Stimulated activated CD4-positive, alpha-beta T cell treated with anti-CD3 and anti-CD28 coated beads, Interleukin-1b, Interleukin-23, amount 100 ng/mL, for 1 hour (primary cell): ENCODE measurements at places on chromosomes 5 and 9.

- DNase-seq: no peak
Observed at GRCh38 chr5:22754155-22754554, 99.0 kb downstream of the CDH12 start.

GRCh38 chr9:87855061-87855460 lies 27.6 kb upstream of the SPATA31E1 start:
- DNase-seq: no peak

- DNase-seq: no peak
Observed at GRCh38 chr9:117414220-117414905, 494 bp downstream of the ASTN2 start.

GRCh38 chr5:179777909-179778308 lies 15.9 kb upstream of the LTC4S start:
- no peak for DNase-seq

GRCh38 chr9:28718226-28718625 lies 1144.9 kb upstream of the C9orf72 start:
- no peak for DNase-seq

DNA sequence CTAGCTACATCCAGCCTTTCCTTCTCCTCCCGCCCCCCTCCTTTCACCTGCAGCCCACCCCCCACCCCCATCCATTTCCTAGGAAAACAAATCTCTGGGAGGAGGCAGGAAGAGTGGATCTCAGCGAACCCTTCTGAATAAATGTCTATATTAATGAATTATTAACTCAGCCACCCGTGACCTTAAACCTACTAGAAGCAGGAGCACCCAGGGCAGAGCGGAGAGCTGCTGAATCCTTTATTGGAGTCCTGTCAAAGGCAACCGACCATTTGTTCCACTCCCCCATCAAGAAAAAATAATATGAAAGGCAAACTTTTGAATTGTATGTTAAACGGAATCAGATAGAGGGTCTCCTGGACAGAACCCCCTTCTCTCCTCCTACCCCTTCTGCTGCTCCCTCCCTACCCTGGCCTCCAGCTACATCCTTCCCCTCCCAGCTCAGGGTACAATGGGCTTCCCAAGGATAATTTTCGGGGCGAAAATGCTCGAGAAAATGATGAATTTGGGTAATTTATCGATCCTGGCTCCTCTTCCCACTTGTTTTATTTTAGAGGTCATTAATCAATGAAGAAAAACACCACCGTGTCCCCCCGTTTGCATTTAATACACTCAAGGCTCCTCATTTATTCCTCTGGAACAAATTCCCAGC lies 3.3 kb upstream of the PRDM6 start:
- DNase-seq: no peak

DNA sequence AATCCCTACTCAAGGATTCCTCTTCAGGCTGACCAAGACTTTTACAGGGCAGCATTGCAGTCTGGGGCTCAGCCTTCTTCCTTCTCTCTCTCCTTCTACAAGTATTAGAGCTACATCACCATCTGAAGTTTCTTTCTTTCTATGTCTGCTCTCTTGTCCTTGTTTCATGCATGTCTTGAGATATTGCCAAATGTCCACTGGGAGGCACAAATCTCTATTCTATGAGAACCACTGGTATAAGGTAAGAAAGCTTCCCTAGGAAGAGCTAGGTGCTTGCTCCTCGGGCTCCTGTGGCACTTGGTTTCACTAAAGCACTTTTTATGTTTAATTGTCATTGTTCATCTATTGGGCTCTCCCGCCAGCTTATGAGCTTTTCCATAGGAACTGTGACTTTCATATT lies 289.2 kb upstream of the PCSK5 start:
- DNase-seq: no peak

DNA sequence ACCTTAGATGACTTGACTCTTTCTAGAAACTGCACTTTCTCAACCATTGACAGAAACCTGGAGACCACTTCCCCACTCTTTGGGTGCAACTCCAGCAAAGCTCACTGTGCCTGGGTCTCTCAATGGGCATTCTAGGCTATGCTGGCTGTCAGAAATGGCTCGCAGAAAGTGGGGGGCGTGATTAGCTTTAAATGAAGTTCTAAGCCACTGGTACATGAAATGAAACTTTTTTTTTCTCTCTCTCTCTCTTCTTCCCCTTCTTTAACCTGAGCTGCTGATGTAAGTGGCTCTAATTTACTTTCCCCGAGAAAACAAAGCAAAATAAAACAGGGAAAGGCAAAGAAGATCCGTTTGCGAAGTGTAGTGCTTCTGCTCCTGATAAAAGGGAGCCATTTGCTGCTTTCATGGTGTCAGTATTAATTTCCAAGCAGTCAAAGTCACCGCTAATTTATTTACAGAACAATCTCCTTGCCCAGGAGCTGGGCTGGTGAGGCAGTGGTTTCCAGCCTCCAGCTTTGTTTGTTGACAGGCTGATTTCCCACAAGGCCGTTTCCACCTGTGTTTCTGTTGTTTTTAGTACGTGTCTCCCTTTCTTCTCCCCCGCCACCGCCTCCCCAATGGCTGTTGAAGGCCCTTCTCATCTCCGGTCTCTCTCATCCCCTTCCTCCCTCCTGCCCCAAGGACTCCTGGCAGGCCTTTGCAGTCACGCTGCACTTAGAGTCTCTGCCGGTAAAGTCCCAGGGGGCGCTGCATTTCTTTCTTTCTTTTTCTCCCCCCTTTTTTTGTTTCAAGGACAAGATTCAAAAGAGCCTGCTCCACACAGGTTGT lies 422.9 kb downstream of the EBF1 start:
- DNase-seq: no peak

GRCh38 chr9:98002808-98003207 lies 19.7 kb downstream of the ANP32B start:
- no peak for DNase-seq

DNA sequence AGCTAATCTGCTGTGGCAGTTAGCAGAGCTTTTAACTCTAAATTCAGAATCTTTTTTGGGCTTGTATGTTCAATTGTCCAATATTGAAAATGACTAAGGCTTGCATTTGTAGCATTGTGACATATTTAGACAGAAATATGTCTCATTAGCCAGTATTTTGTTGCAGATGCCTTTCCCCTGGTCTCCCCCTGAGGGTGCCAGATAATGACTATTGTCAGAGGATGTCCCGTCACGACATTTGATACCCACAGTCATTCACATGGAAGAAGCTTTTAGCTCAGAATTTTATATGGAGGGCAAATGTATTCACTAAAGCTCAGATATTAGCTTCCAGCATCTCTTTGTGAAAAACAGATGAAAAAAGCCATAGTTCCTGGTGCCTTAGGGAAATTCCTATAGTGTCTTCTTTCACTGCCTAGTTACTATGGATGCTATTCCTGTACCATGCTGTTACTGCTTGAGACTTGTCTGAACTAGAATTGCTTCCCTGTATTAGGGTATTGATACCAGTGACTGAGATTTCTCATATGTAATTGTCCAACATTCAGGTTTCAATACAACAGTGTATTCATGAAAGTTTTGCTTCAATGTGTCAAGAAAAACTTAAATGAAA lies 96.2 kb downstream of the CCDC192 start:
- no peak for DNase-seq

DNA sequence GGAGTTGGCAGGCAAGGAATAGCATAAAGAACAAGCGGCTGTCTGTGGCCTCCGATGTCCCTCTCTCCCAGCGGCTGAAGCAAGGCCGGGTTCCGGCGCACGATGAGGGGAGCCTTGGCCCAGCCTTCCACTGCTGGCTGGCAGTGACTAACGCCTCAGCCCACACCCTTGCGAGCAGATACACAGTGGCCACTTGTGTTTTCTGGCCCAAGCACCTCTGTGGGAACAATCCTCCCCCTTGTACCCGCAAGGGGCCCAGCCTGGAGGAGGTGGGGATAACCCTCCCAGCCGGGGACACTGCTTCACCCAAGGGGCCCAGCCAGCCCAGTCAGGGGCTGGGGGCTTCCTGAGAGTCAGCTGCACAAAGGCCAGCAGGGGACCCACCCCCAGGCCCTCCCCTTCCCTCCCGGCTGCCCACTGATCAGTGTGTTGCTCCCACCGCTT lies 23.2 kb downstream of the STK10 start:
- DNase-seq: no peak

DNA sequence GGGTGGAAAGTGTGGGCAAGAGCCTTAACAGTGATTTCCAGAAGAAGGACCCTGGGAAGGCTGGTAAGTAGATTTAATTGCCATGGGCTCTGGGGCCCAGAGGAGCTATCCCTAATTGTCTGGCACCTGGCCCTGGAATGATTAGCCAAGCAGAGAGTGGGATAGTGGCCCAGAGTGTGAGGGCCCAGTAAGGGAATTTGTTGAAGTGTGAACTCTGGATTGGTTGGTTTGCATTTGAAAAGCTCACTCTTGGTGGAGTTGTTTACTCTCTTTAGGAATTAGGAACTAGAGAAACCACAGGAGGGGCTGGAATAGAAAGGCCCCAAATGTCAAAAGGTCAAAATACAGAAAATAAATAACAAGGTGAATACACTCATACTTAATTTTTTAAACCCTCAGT lies 207.1 kb downstream of the GABRG2 start:
- no peak for DNase-seq

DNA sequence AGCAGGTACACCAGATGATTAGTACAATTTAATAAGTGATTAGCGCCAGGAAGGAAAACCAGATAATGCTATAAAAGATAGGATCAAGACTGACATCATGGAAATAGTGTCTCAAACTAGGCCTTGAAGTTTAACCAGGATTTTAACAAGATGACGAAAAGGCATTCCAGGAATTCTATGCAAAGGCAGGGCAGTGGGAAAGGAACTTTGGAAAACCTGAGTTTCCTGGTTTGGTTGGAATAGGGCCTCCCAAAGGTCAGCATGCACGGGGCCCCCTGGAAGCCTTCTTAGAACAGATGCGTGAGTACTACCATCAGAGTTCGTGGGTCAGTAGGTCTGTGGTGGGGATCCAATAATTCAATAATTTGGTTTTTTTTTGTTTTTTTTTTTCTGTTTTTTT lies 935.2 kb upstream of the DMAC1 start:
- DNase-seq: no peak

DNA sequence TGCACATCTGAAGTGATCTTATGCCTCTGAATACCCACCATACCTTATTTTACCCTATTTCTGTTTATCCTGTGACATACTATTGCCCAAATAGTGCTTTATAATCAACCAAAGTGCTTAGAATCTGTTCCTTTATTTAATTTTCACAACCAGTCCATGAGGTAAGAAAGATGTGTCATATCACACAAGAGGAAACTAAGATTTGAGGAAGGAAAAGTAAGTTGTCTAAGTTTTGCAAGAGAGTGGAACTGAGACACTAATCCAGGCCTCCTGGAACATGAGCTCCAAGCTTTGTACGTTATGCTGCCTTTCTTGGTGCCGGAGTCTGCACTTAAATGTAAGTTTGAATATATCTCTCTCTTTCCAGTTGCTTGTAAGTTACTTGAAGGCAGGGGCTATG lies 17.2 kb downstream of the KDM3B start:
- no peak for DNase-seq

- DNase-seq: no peak
Observed at GRCh38 chr5:165420493-165420892, 1915.1 kb downstream of the MAT2B start.

DNA sequence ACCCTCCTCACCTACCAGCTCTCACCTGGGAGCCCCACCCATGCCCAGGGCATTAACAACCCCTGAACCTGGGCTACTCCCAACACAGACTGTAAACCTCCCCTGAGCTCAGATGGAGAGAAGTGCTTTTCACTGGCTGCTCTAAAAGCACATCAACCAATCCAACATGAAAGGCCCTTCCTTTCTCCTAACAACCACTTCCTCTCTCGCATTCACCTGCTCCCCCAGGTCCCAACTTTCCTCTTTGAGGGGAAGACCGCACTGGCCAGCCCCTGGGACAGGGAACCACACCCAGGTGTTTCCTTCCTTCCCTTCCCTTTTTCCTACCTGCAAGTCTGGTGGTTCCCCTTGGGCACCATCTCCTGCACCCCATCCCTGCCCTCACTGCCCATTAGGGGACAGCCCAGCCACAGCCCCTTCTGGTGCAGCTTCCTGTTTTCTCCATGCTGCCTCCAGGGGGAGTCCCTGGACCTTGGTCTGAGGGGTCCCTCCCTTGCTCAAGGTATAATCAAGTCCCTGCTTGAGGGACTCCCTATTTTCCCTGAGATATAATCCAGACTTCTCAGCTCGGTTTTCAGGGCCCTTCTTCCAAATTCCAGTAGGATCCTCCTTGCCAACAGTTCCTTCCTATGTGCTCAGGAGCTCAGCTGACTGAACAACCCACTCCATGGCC lies 30.5 kb upstream of the DAB2IP start:
- DNase-seq: no peak

DNA sequence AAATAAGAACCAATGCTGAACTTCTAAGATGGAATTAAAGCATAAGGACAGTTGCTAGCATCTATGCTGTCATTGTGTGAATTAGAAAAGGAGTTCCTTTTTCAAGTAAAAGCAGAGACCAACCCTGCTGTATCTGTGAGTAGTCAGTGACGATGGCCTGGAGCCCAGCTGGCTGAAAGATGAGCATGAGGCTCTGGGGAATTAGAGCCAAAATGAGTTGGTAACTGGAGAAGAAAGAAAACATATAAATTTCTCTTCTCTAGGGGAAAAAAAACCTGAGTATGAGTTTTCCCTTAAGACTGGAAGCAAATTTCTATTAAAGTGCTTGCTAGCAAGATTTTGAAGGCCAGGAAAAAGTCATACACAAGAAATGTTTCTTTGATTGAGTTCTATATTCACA lies 1.6 kb upstream of the SPZ1 start:
- no peak for DNase-seq

GRCh38 chr9:32986971-32987370 lies 14.5 kb downstream of the APTX start:
- no peak for DNase-seq

- DNase-seq: no peak
Observed at GRCh38 chr9:124183772-124184171, 74.0 kb upstream of the NEK6 start.

DNA sequence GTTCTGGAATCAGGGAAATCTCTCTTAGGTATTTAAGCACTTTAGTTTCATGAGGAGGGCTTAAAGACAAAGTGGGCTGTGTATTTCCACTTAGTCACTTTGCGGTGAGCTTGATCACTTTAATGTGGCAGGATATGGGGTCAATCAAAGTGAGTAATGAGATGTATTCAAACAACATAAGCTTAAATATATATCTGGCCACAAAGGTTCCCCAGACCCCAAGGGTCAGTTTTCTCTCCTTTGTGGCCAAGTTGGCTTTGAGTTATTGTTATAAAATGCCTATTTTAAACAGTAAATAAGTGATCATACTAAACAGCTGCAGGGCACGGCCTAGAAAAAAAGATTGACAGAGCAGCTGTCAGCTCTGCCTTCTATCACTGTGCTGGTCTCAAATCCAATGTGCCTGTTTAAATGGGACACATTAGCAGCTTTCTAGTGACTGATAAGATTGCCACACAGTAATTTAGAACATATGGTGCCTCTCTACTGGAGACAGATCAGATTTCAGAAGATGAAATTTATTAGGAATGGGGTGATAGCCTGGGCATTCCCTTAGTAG lies 363.9 kb downstream of the AGTPBP1 start:
- no peak for DNase-seq

- DNase-seq: no peak
Observed at GRCh38 chr9:114851306-114851705, 45.5 kb upstream of the TNFSF15 start.

- no peak for DNase-seq
Observed at GRCh38 chr5:168353216-168353957, 61.9 kb downstream of the WWC1 start.
